ENCODE measurements at places on chromosomes 2 and 18.
A peak's percentile ranks its signal among the peaks of the same experiment; 100 is the strongest.

- no peak for DNase-seq
Observed at GRCh38 chr2:127826047-127826446, 15.1 kb upstream of the WDR33 start.

GRCh38 chr2:100041946-100042345 lies 100.4 kb downstream of the AFF3 start:
- DNase-seq = no peak

DNA sequence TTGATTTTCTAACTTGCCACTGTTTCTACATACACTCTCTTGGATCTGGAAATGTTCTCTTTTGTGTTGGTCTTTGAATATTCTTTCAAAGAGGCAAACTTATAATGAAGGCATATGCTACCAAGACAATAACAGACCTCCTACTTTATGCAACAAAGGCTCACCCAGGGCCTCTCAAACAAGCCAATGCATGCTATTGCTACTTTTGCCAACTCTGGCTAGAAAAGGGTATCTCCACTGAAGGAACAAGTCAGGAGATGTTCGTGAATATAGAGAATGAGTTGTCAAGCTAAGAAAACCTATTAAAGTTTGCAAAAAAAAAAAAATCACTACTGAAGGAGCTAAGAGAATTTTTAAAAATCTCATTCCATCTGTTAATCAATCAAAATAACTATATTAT lies 15.9 kb upstream of the DSG2 start:
- DNase-seq = no peak

GRCh38 chr2:169877398-169877797 lies 50.1 kb downstream of the UBR3 start:
- no peak for DNase-seq

GRCh38 chr2:212686285-212686895 lies 147.8 kb upstream of the ERBB4 start:
- peak; percentile 47 for DNase-seq

DNA sequence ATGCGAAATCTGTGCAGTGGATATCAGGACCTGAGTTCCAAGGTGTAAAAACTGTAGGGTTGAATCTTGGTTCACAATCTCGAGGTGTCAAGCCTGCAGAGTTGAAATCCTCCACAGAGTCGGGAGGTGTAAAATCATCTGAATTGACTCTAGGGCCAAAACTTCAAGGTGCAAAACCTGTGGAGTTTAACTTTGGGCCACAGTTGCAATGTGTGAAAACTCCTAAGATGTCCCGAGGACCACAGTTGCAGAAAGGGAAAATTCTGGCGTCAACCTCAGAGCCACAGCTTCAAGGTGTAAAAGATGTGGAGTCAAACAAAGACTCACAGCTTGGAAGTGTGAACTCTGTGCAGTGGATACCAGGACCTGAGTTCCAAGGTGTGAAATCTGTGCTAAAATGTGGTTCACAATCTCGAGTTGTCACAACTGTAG lies 9.8 kb upstream of the ZNF512 start:
- DNase-seq = no peak

Data from AG04450 (cell line).